Activated CD8-positive, alpha-beta memory T cell treated with anti-CD3 and anti-CD28 coated beads for 4 hours (primary cell): ENCODE measurements at places on chromosomes 3 and 15.

- DNase-seq, result no peak
Measured at GRCh38 chr15:36953346-36953745, 147.0 kb downstream of the MEIS2 start.

- DNase-seq, result no peak
Measured at GRCh38 chr15:50192164-50192563, 10.2 kb downstream of the SLC27A2 start.

- DNase-seq, result no peak
Measured at GRCh38 chr3:160398820-160399124, 253 bp downstream of the IFT80 start.

GRCh38 chr15:74203914-74204431, 1.4 kb upstream of the STRA6 start:
- no peak for DNase-seq

GRCh38 chr15:58233341-58233740, 95.2 kb downstream of the AQP9 start:
- DNase-seq, result no peak

DNA sequence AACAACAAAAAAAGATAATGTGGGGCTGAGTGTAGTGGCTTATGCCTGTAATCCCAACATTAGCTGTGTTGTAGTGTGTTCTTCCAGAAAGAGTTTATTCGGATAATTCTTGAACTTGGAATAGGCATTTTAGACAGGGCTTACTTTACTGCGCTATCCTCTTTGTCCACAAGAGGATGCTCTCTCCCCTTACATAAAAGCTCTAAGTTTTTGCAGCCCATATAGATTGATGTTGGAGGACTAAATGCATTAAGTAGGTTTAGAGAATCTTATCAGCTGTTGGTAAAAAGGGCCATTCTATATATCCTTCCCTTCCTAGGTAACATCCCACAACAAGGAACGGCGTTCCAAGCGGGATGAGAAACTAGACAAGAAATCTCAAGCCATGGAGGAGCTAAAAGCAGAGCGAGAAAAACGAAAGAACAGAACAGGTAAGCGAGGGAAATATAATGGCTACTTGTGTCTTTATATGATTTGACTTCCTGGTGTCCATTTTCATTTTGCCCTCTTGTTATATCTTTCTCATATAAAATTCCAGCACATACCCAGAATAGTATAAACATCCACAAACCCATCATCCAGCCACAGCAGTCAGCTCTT, 27.8 kb upstream of the ITPKA start:
- DNase-seq, result no peak

DNA sequence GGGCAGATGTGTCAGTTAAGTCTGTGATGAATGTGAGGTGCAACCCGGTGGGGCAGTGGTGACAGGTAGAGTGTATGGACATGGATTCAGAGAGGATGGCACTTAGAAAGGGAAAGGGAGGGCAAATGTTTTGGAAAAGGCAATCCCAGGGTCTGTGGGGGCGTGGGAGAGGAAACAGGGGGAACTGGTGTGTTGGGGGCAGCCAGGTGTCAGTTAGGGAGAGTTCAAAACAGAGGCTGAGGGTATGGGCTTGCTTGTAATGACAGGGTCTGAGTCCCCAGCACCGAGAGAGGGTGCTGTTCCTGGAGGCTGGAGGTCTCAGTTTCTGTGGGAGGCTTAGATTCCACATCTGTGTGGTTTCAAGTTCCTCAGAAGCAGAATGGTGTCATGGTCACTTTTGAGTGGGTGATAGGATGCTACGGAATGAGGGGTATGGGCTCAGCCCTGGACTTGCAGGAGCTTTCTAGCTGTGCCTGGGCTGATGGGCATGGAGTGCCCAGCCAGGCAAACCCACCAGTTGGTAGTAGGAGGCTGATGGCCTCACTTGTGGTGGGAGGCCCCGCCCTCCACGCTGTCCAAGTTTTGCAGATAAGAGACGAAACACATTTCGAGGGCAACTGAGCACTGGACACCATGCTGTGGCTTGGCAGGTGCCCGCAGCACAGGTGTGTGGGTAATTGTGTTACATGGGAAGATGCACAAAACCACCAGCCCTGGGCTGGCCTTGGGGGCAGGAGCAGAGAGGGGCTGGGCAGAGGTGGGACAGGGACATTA, 209.4 kb downstream of the RPLP1 start:
- DNase-seq, result no peak

GRCh38 chr15:63473999-63474809, 30.2 kb upstream of the USP3 start:
- DNase-seq, result no peak

GRCh38 chr3:32522682-32523081, 20.0 kb upstream of the CMTM6 start:
- no peak for DNase-seq

GRCh38 chr3:15979495-15979894, 181.7 kb upstream of the ANKRD28 start:
- DNase-seq, result no peak

DNA sequence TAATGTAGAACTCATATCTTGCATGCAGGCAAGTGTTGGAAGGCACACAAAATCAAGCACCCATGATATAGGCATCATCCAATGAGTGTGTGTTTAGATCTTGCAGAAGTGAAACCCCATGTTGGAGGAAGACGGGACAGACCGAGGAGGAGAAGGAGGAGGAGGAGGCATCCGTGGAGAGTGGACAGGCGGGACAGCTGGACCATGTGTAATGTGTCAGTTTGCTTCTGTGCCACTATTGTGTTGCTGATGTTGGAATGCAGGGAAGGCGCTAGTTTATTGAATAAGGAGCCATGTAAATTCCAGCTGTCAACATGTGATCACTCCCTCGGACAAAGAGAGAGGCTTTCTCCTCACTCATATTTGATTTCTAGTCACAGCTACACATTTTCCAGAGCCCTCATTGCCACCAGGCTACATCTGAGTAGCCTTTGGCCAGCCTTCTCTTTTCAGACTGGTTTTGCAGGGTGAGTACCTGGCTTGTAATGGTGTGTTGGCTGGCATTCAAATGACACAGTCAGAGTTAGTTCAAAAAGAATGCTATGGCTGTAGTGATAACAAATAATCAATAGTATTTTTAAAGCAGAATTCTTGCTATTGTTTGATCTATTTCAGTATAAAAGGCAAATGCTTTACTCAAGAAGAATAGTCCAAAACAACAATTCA, 1037.6 kb upstream of the NR2F2 start:
- no peak for DNase-seq

DNA sequence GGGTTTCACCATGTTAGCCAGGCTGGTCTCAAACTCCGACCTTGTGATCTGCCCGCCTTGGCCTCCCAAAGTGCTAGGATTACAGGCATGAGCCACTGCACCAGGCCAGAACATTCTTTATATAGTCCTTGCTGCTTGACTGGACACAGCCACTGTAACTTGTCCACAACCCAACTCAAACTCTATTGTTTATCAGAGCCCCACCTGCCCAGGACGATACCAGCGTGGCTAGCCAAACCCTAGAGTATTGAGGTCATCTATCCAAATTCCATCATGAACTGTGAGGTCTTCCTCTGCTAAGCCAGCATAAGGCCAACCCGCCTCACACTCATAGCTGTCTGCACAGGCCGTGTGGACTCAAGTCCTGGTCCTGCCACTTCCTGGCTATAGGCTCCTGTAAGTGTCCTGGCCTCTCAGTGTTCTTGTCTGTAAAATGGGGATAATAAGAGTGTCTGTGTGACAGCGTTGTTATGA, 63.9 kb downstream of the DAPK2 start:
- no peak for DNase-seq

- DNase-seq, result no peak
Measured at GRCh38 chr15:65211482-65211982, 259 bp upstream of the CILP start.

DNA sequence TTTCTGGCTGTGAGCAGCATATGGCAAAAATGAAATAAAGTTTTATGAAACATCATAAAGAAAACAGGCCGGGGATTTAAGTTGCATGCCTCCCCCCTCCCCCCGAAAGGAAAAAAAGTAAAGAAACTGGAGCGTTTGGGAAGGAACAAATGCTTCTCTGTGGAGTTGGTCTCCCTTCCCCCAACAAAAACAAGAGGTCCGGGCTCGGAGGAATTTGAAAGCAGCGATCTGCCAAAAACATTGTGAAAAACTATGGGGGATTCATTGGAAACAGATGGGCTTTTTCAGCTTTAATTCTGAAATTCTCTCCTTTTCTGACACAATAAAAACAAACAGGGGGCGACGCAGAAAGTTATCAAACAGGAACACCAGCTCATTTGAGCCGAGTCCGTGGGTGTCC, 17.0 kb downstream of the RGMA start:
- no peak for DNase-seq

GRCh38 chr3:172280406-172281051, 167.7 kb downstream of the GHSR start:
- DNase-seq, result no peak

DNA sequence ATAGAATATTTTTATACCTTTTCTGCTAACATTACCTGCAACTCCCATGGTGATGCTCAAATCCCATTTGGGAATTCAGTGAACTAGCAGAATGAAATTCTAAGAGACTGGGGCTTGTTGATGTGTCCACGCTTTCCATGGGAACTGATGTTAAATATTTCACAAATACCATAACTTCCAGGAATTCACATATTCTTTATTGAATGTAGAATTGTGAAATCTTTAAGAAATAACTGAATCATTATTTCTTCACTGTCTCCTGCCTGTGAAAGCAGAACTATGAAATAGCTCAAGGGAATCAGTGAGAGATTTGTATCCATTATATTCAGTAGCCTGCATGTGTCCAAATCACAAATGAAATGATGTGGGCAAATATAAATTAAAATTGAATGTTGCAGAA, 130.8 kb downstream of the SERPINI1 start:
- DNase-seq, result no peak

DNA sequence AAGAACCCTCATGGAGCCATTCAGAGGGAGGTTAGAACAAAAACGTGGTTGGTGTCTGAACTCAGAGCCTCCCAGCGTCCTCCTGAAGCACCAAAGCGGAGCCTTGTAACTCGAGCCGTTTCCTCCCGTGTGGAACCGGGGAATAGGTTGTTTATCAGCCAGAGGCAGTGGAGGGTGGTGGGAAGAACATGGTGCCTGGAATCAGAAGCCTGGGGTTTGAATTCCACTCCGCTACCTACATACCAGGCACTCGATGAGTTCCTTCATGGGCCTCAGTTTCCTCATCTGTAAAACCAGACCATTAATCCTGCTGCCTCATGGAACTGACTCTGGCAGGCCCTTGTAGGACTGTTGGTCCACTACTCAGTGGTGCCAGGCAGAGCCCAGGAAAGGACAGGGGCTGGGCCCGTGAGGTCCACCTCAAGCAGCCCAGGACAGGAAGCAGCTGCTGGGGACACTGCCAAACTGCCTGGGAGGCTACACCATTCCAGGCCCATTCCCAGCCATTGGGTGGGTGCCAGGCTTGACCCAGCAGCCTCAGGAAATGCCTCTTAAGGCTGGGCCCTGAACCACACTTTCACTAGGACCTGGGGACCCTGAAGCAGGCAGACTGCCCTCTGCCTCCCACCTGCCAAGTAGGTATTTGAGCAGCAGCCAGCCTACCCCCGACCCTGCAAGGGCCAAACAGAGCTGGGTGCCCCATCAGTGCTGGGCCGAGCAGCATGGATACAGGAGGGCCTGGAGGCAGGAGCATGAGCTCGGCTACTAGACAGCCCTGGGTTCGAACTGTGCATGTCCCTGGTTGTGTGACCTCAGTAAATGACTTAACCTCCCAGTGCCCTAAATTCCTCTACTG, 33.4 kb downstream of the PRKCD start:
- DNase-seq, result no peak

GRCh38 chr3:31105438-31106077, 211.1 kb upstream of the GADL1 start:
- DNase-seq, result no peak

GRCh38 chr3:38026856-38027255, 2.6 kb downstream of the PLCD1 start:
- no peak for DNase-seq

DNA sequence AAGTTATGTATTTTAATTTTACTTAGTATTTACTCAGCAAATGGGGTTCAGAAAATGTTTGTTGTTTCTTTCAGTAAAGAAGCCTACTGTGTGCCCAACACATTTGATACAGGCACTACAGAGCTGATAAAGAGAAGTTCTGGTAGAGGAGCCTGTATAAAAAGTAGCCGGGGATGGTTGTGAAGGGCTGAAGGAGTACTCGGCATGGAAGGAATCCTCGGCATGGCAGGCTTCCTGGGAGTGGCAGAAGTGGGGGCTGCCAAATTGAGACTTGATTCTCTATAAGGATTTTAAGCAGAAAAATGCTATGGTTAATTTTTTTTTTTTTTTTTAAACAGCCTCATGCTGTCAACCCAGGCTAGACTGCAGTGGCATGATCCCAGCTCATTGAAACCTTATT, 9.3 kb downstream of the ARL13B start:
- DNase-seq, result no peak

- DNase-seq, result no peak
Measured at GRCh38 chr3:79661896-79662295, 105.9 kb downstream of the ROBO1 start.

GRCh38 chr15:75407083-75407482, 38.7 kb upstream of the MAN2C1 start:
- DNase-seq, result no peak

- no peak for DNase-seq
Measured at GRCh38 chr3:182413061-182413460, 380.2 kb upstream of the ATP11B start.

DNA sequence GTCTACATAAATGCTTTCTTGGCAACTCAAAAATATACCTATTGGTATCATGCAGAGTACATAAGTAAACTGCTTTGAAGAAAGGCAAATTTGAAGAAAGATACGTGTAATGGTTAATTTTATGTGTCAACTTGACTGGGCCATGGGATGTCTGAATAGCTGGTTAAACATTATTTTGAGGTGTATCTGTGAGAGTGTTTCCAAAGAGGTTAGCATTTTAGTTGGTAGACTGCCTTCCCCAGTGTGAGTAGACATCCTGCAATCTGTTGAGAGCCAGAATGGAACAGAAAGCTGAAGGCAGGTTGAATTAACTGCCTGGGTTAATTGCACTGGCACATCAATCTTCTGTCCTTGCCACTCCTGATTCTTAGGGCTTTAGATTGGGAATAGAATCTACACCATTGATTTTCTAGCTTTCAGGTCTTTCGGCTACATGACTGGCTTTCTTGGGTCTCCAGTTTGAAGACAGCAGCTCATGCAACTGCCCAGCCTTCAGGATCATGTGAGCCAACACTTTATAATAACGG, 98.3 kb downstream of the CMSS1 start:
- DNase-seq, result no peak

- DNase-seq, result no peak
Measured at GRCh38 chr3:142705198-142705597, 18.6 kb upstream of the TRPC1 start.

- DNase-seq, result no peak
Measured at GRCh38 chr15:79724312-79724711, 172.5 kb downstream of the MTHFS start.

- no peak for DNase-seq
Measured at GRCh38 chr3:138331143-138331894, 1.7 kb upstream of the NME9 start.

DNA sequence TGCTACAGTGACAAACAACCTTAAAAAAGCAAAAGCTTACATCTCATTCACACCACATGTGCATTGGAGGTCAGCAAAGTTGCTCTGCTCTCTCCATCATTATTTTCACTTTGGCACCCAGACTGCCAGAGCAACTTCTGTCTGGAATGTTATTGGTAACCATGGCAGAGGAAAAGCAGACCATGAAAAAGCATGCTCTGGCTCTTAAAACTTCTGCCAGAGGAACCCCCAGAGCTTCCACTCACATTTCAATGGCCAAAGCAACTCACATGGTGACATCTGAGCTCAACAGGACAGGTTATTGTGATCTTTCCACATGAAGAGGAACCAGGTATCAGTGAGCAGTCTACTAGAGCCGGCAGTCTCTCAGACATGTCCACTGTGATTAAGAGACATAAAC, 21.9 kb upstream of the FRMD5 start:
- no peak for DNase-seq

GRCh38 chr3:61839256-61839655, 277.9 kb downstream of the PTPRG start:
- DNase-seq, result no peak
